Cerebellar cortex (tissue), 1 donor: ENCODE measurements at places on chromosomes 12 and 14.

GRCh38 chr14:85601246-85601645 lies 71.3 kb downstream of the FLRT2 start:
- no peak for DNase-seq

DNA sequence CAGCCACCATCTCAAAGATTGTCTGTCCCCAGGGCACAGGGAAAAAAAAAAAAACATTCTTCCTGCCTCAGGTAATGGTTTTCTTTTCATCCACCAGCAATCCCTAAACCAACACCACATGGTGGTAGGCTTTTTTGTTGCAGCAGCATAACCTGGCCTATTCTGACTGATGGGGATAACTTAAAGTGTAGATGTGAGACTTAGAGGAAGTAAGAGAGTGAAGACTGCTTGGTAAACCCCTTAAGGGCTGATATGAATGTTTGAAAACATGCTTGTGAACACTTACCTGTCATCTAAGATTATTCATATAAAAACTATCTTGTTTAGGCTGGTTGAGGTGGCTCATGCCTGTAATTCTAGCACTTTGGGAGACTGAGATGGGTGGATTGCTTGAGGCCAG lies 130.2 kb upstream of the RAP1B start:
- no peak for DNase-seq

GRCh38 chr12:101941306-101942249 lies 64.2 kb downstream of the DRAM1 start:
- DNase-seq, result no peak

GRCh38 chr14:34792598-34792997 lies 78.2 kb upstream of the CFL2 start:
- no peak for DNase-seq

GRCh38 chr12:15520844-15521243 lies 198.5 kb downstream of the PTPRO start:
- DNase-seq, result no peak

DNA sequence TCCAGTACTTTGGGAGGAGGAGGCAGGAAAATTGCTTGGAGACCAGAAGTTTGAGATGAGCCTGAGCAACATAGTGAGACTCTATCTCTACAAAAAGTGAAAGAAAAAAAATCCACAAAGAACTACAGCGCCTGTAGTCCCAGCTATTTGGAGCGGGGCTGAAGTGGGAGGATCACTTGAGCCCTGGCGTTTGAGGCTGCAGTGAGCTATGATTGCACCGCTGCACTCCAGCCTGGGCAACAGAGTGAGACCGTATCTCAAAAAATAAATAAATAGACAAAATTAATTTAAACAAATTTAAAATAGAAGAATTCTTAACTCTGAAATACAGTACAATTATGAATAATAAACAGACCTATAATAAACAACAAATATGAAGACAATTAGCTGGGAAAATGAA lies 40.9 kb downstream of the ATL1 start:
- no peak for DNase-seq

- DNase-seq, result no peak
Measured at GRCh38 chr12:10158406-10158805, 13.5 kb downstream of the OLR1 start.

DNA sequence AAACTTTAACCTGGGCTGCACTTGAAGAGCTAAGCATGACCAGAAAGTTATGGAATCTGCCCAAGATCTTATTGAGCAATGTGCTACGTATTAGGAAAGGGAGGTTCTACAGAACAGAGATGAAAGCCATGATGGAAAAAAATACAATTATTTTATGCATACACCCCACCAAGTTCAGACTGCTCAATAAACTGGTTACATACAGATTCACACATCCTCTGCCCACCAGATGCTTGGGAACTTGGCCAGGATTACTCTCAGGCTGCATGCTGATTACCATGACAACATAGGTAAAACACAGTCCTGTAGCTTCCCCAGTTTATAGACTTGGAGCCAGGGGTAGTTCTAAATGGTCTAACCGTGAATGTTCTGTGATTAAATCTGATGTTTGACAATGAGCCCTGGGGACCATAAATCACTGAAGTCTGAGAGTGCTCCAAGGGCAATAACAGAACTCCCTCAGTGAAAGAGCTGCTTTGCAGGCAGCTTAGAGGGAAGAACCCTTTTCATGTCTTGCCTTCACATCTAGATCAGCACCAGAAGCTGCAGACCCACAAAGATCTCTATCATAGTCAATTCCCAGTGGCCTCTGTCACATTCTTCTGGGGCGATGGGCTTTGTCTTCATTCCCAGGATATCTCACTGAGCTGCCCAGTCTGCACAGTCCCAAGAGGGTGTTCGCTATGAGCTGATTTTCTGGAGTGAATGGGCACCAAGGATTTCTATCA lies 232.2 kb downstream of the EMP1 start:
- DNase-seq, result no peak

GRCh38 chr14:88668448-88669116 lies 105.7 kb downstream of the ZC3H14 start:
- peak; percentile 4 for DNase-seq

- no peak for DNase-seq
Measured at GRCh38 chr14:65431951-65432350, 19.4 kb downstream of the FUT8 start.

DNA sequence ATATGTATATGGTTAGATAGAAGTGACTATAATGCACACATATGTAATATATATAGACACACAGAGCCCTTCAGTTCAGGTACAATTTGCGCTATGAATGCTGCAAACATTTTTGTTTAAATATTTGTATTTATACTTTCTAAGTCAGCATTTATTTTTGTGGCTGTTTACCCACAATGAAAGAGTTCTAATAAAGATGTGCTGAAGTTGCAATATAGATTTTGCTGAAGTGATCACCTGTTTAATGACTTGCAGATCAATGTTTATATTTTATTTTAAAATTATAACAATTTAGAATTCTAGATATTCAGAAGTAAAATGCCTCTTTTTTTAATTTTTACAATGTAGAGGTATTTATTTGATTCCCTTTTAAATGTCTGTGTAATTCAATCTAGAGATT lies 3.5 kb downstream of the FOXG1 start:
- no peak for DNase-seq
